ENCODE measurements at places on chromosomes 5 and 9. TPM values are rescaled to one million over a fixed set of nuclear protein-coding genes. Genes with fewer than 3 reads are reported as not detected.

GRCh38 chr5:81052325-81052724 lies 92.2 kb downstream of the RASGRF2 start:
- no peak for DNase-seq

GRCh38 chr5:171342362-171343111 lies 33.5 kb downstream of the TLX3 start:
- DNase-seq: no peak

- DNase-seq: no peak
Observed at GRCh38 chr9:130304116-130304515, 38.6 kb downstream of the HMCN2 start.

DNA sequence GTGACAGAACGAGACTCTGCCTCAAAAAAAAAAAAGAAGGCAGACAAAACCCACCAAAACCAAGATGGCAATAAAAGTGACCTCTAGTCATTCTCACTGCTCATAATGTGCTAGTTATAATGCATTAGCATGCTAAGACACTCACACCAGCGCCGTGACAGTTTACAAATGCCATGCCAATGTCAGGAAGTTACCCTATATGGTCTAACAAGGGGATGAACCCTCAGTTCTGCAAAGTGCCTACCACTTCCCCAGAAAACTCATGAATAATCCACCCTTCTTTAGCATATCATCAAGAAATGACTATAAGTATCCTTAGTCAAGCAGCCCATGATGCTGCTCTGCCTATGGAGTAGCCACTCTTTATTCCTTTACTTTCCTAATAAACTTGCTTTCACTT lies 4.7 kb upstream of the BICD2 start:
- DNase-seq: no peak

The SHOC1 gene
- total RNA-seq: 1.3 TPM

DNA sequence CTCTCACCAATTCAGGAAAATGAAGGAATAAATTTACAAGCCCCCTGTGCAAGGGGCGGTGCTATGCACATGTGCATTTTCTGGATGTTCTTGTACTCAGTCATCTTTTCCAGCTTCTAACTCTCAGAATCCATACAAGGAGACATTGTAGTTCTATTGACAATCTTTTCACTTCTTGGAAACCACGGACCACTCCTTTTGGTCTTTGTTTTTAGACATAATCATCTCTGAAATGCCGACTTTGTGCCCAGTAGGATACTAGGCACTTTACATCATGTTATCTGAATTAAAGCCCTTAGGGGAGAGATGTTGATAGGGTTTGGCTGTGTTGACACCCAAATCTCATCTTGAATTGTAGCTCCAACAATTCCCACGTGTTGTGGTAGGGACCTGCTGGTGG lies 322.6 kb upstream of the WWC1 start:
- no peak for DNase-seq
